ENCODE measurements at places on chromosomes 16 and 17.

DNA sequence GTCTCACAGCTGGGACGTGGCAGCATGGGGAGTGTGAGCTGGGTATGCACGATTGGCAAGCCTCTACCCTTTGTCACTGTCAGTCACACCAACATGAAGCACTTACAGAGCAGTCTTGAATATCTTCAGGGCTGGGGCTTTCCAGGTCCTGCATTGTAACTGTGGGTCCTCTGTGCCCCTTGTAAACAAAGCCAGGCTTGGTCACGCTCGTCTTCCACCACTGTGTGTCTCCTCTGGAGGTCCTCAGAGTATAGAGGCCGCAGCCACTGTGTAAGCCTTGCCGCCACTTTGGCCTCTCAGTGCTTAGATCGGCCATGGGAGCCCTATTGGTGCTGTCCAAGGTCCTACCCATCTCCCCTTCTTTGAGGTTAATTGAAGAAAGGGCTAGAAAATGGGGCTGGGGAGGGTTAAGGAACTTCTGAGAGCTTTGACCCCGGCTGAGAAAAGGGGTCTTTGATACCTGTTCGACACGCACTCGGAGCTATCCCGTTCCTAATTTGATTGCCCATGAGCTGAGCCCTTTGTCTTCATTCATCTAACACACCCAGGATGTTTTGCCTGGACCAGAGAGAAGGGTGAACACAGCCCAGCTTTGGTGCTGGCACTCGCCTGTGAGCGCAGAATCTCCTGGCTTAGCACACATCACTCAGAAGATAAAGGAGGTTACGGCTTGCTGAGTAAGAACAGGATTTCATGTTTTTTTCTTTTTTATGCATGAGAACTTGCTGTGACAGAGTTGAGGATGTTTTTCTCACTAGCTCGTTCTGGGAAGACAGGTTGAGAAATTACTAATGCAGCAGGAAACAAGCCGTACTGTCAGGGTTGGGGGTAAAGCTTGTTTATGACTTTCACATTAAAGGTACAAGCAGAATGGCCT, 267.9 kb downstream of the CPPED1 start:
- no peak for ATAC-seq

GRCh38 chr17:62668091-62668804, 40.8 kb downstream of the MRC2 start:
- peak; percentile 41 for ATAC-seq

DNA sequence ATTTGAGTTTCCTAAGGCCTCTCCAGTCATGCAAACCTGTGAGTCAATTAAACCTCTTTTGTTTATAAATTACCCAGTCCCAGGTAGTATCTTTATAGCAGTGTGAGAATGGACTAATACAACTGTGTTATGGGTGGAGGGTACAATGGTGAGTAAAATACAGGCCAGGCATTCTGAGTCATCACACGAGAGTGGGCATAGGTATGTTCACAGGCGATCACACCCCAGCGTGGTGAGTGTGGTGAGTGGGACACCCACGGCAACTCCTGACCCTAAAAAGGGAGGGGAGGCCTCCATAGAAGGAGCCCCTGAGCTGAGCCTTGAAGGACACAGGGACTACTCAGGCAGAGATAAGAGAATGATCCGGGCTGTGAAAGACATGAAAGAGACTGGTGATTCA, 22.6 kb upstream of the MAPT start:
- ATAC-seq: no peak

GRCh38 chr16:67781565-67781921, 24.8 kb downstream of the RANBP10 start:
- ATAC-seq: no peak

DNA sequence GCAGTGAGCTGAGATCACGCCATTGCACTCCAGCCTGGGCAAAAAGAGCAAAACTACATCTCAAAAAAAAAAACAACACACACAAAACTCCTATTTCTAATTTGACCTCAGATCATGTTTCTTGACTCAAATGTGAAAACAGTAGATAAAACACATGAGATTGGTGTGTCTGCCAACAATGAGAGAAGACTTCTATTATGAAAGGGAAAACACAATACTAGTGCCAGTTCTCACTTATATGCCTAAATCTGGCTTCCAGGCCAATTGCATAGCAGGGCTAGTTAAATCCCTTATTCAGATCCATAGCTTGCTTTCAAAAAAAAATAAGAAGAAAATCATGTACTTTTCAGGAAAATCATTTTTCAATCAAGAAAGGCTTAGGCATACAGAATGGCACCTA, 39.4 kb downstream of the AP1G1 start:
- no peak for ATAC-seq

DNA sequence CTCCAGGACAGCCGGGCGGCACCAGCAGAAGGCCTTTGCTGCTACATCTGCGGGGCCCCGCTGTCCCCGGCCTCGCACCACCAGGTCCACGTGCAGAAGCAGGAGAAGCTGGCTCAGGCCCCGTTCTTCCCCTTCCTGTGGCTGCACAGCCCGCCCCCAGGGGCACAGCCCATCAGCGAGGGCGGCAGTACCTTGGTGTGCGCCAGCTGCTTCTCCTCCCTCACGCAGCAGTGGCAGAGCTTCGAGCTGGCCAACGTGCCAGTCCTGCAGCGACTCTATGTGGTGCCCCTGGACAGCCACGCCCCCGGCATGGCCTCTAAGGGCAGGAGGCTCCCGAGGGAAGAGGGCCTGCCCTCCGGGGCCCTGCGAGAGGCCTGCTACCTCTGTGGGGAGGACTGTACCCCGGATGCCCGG, 58.3 kb upstream of the CIBAR2 start:
- ATAC-seq: no peak

DNA sequence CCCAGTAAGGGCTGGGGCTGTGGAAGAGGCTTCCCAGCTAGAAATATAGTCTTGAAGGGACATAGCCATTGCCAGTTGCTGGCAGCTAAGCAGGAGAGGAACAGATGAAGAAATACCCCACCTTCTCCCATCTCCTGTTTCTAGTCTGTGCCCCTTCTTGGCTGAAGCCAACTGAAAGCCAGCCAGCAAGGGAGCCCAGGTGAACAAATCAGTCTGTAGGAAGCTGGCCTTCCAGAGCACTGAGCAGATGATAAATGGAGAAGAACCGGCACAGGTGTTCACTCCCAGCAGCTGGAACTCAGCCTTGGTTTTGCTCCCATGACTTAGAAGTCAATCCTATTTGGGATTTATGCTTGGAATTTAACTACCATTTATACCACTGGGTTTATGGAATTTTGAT, 69.2 kb upstream of the DHX40 start:
- ATAC-seq: no peak

- peak; percentile 69 for ATAC-seq
Measured at GRCh38 chr17:35540589-35541404, 3.3 kb upstream of the SLFN12L start.

- ATAC-seq: no peak
Measured at GRCh38 chr17:30351735-30352134, 17.9 kb upstream of the TMIGD1 start.

DNA sequence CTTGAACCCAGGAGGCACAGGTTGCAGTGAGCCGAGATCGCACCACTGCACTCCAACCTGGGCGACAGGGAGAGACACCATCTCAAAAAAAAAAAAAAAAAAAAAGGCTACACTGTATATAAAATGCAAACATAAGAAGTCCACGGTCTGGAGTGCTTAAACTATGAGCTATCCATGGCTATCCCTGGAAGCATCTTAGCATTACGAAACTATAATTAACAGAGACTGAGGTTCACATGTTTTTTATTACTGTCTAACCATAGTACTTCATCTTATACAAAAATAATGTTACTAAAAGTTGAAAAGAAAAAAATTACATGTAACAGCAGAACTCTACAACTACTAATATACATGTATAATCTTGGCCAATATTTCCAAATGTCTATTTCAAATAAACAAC, 32.8 kb downstream of the HELZ start:
- peak; percentile 76 for ATAC-seq

- ATAC-seq: no peak
Measured at GRCh38 chr17:35973333-35974260, 7.7 kb downstream of the CCL16 start.

- no peak for ATAC-seq
Measured at GRCh38 chr16:4412159-4412558, 4.2 kb downstream of the CORO7 start.

DNA sequence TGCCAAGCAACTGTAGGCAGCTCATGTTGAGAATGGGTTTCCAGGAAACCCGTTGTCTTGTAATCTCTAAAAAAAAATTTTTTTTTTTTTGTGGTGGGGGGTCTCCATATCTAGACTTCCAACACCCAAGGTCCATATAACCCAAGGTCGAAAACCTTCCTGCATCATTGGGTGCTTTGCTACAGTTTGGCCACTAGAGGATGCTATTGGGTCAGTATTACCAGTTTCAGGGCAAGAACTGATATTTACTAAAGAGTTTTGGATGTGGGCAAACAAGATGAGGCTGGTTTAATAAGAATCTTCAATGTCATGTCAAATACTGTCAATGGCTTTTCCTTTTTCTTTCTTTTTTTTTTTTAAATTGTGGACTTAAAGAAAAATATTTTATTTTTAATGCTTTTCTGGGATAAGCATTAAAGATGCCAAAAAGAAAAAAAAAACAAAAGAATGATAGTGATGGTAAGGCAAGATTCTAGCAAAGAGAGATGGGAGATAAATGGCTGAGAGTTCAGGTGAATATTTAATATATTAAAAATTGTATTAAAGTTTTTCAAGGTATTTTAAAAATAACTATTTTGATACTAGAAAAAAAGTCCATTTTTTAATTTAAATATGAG, 62.2 kb downstream of the DHRS7C start:
- ATAC-seq: peak; percentile 84

DNA sequence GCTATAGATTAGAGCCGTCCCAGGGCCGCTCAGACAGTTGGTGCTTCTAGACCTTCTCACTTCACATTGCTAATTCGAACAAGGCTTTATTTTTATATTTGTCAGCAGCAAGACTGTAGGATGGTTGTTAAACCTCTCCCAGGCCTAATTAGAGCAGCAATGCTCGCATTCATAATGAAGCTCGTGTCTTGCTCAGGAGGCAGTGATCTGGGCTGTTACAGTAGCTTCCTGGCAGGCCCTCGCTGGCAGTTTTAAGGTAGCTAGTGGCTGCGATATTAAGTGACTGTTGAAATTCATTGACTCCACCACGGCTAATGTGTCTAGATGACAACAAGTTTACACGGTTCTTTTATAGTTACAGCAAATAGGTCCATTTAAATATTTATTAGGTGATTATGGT, 23.2 kb upstream of the ANKFN1 start:
- no peak for ATAC-seq

DNA sequence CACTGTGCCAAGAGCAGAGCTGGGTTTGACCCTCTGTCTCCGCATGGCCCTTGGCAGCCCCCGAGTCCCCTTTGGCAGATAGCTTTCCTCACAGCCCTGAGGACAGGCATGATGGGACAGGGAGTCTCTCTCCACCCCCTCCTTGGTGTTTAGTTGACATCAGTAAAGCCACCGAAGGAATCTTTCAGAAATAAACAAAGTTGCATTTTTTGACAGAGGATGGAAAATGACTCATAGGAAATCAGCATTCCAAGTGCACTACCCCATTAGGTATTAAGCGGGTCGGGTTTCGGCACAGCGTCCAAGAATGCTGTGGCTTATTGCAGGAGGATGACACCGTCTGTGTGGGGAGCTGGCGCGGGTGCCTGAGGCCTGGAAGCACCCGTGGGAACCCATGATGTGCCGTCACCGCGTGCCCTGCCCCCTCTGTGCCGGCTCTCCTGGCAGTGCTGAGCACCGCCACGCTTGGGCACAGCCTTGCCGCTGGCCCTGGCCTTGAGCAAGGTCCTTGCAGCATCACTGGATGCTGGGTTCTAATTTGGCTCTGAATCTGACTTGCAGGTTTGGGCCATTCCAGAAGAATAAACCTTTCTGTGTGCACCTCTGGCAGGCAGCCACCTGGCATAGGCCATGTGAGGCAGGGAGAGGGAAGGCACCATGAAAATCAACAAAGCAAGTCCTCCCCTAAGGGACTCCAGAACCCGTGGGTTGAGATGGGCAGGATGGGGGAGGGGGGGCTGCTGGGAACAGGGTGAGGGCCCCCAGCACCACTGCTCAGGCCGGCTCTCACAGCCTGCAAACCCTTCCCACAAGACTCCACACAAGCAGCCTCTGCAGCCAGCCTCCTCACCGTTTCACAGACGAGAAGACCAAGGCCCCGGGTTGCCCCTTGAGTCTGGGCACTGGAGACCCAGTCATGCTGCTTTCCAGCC, 50.5 kb upstream of the ZNF469 start:
- ATAC-seq: peak; percentile 97

GRCh38 chr17:46042925-46043324, 43.9 kb downstream of the STH start:
- ATAC-seq: no peak

GRCh38 chr16:26987597-26988010, 79.1 kb upstream of the C16orf82 start:
- no peak for ATAC-seq

DNA sequence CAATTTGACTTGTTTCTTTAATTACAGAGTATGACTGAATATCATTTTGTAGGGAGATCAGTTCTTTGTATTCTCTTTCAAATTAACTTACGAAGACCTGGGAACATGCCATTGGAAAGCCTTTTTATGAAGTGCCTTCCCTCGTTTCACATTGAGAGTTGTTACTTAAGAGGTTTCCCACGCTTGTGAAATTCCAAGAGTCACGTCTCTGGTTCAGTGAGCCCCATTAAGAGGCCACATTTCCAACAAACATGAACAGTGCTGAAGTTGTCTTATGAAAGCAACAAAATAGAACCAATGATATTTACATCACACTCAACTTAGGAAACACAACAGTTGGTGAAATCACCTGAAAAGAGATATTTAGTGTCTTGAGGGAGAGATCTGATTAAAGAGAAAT, 334.1 kb downstream of the TOX3 start:
- ATAC-seq: no peak

- ATAC-seq: no peak
Measured at GRCh38 chr17:48299760-48300159, 130.3 kb downstream of the SKAP1 start.

GRCh38 chr16:87266846-87267245, 50.3 kb downstream of the C16orf95 start:
- ATAC-seq: no peak

GRCh38 chr16:2095918-2096582, 39.6 kb downstream of the PKD1 start:
- ATAC-seq: no peak

GRCh38 chr16:4204521-4204920, 37.4 kb downstream of the SRL start:
- ATAC-seq: no peak

DNA sequence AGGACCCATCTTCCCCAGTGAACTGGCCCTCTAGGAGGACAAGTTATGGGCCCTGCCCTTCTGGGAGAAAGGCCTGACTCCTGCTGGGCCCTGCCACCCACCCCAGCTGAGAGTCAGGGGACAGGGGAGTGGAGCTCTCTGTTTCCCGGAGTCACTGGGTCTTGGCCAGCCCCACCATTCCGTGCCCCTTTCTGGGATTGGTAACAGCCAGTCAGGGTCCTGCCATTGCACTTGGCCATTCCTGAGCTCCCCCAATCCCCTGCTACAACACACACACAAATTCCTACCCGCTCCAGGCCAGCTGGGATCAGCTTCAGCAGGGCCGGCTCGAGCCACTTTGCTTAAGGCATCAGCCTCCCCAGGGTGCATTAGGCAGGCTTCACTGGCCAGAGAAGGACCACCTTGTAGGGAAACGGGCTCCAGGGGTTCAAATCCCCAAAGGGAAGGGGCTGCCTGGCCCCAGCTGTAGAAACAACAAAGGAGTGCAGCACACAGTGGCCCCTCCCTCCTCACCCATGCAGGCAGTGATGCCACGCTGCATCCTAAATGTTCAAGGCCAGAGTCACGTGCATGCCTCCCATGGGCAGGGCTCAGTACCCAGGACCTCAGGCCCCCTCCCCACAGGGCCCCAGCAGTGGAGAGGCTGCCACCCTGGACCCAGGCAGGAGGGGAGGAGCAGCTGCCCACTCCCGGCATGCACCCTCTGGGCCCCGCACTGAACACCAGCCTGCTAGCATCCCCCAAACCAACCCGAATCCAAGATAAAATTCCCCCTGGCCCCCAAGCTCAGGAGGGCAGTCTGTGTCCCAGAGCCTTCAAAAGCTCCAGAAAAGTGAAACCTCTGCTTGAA, 37.7 kb downstream of the C16orf78 start:
- no peak for ATAC-seq
